ENCODE measurements at places on chromosomes 4 and X.
A peak's percentile ranks its signal among the peaks of the same experiment; 100 is the strongest.

GRCh38 chr4:139676913-139677585 lies 11.4 kb downstream of the MGST2 start:
- DNase-seq, result no peak

- no peak for DNase-seq
Measured at GRCh38 chr4:26178854-26179253, 142.0 kb upstream of the RBPJ start.

DNA sequence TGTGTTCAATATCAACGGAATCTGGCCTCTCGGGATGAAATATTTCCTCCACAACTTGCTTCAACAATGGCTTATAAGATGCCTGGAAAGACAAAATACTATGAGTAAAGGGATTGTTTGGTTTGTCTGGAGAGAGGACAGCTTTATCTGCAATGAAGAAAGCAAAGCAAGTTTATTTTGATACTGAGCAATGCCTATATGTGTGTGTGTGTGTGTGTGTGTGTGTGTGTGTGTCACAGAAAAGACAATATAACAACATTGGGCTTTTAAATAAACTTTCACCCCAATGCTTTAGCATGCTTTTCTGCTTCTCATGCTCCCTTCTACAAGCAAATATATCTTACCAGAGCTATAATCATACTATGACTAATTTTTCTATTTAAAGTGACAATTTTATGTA lies 45.4 kb downstream of the RASL11B start:
- DNase-seq, result no peak

DNA sequence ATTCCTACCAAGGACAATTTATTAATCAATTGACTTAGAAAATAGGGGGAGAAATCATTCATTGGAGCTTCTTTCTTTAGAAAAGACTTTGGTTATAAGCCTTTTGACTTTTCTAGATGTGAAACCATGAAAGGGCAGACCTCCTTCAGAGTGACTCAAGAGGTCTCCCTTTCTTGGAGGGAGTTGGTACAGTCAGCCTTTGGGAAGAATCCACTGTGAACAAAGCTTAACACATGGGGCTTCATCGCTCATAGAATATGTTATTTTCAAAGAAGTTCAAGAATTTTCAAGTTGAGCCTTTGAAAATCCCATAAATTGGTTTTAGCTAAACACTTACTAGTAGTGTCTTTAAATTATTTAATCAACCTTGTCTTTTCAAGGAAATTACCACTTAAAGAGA lies 28.0 kb downstream of the RIPPLY1 start:
- DNase-seq, result no peak

- DNase-seq, result peak; percentile 30
Measured at GRCh38 chr4:40199999-40200874, 3.4 kb downstream of the RHOH start.

- no peak for DNase-seq
Measured at GRCh38 chr4:62262676-62263075, 1062.5 kb downstream of the ADGRL3 start.

DNA sequence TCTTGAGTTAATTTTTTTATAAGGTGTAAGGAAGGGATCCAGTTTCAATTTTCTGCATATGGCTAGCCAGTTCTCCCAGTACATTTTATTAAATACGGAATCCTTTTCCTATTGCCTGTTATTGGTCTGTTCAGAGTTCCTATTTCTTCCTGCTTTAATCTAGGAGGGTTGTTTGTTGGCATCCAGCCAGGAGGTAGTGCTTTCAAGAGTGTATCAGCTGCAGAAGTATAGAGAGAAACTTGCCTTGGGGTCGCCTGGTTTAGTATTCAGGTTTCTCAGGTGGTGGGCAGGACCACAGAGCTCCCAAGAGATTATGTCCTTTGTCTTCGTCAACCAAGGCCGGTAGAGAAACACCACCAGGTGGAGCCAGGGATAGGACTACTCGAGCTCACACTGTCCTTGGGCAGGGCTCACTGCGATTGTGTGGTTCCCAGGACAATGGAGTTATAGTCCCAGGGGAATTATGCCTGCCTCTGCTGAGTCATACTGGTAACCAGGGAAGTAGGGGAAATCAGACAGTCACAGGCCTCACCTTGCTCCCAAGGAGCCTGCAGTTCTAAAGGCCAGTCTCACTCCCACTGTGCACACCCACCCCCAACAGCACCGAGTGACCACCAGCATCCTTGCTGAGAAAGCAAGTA lies 168.1 kb downstream of the VSIG4 start:
- no peak for DNase-seq

DNA sequence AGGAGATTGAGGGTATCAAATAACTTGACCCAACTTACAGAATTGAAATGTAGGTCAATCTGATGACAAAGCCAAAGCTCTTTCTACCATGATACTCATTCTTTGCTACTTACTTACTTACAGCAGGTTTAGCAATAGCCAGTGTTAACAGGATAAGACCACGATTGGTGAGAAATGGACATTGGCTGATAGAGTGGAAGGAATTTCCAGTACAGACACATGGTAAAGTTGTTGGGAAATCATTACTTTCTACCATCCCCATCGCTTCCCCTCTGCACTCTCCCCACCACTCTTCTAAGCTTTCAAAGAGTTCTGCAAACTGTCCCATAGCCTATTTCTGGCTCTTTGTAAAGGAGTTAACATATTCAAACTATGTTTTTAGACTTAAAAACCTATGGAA lies 119.7 kb downstream of the CHRNA9 start:
- DNase-seq, result no peak

DNA sequence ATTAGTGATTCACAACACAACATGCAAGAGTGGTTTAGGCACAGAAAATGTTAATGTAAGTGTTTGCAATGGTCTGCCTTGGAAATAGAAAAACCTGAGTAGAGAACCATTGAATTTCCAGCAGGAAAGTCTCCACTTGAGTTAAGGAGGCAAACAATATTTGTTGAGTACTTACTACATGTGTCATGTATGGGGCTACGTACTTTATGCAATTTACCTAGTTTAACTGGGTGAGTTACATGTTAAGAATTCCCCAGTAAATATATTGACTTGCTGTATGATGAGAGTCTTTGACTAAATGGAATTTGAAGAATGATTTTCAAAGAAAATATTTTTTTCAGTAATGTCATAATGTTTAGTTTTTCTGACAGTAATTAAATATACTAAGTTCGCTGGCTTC lies 7.8 kb upstream of the NPNT start:
- DNase-seq, result no peak

GRCh38 chrX:34437586-34437985 lies 219.5 kb downstream of the TMEM47 start:
- DNase-seq, result no peak

GRCh38 chr4:133390198-133390855 lies 241.2 kb downstream of the PCDH10 start:
- no peak for DNase-seq

GRCh38 chrX:83185010-83185409 lies 323.1 kb upstream of the POU3F4 start:
- DNase-seq, result no peak

GRCh38 chr4:179328627-179329026 lies 1886.4 kb upstream of the AGA start:
- no peak for DNase-seq

DNA sequence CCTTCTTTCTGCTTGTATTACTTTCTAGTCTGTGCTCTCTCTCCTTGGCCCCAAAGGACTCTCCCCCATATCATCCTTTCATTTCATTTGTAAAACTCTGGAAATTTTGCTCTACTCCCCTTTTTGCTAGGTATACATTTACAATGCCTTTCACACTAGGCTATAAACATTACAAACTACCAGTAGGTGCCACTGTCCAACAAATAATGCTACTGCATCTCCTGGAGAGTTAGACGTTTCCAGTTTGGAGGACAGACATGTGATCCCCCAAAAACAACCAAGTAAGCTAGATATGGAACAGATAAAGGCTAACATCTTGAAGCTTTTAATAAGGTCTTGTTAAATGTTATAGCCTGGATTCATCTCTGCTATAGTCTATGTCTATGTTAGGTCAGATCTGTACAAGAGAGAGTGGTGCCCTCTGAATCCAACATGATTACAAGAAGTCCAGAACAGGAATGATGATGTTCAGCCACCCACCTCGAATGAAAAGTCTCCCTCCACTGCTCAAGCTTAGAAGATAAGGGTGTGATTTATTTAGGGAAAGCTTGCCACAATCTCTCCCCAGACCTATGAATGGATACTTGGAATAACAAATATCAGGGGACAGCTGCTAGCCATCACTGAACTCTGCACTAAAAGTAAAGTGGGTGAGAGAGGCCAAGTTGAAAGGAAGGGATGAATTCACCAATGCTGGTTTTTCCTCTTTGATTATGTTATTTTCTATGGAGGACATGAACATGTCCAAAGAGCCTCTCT lies 14.3 kb downstream of the CBR4 start:
- DNase-seq, result no peak

- no peak for DNase-seq
Measured at GRCh38 chrX:151323054-151323453, 74.0 kb upstream of the VMA21 start.

- no peak for DNase-seq
Measured at GRCh38 chr4:23978002-23978401, 88.2 kb upstream of the PPARGC1A start.

- no peak for DNase-seq
Measured at GRCh38 chr4:123600987-123601904, 204.7 kb downstream of the SPRY1 start.

- no peak for DNase-seq
Measured at GRCh38 chr4:10336471-10336870, 120.8 kb downstream of the ZNF518B start.

DNA sequence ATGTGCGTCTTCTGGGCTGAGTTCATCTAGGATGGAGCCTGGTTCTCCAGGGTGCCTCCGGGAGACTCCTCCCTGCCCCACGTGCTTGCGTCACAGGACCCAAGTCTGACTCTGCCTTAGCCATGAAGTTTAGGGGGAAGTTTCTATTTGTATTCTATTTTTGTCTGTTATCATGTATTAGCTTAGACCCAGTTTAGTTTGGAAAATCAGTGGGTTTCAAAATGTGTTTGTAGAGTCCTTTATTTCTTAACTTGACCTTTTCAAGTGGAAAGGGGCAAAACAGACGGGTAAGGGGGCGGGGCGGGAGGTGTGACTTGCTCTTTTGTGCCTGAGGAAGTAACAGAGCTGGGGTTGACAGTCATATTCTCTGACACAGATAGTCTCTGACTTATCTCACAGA lies 86.0 kb downstream of the HTT start:
- no peak for DNase-seq

GRCh38 chr4:75030028-75030427 lies 97.1 kb downstream of the PARM1 start:
- DNase-seq, result no peak

DNA sequence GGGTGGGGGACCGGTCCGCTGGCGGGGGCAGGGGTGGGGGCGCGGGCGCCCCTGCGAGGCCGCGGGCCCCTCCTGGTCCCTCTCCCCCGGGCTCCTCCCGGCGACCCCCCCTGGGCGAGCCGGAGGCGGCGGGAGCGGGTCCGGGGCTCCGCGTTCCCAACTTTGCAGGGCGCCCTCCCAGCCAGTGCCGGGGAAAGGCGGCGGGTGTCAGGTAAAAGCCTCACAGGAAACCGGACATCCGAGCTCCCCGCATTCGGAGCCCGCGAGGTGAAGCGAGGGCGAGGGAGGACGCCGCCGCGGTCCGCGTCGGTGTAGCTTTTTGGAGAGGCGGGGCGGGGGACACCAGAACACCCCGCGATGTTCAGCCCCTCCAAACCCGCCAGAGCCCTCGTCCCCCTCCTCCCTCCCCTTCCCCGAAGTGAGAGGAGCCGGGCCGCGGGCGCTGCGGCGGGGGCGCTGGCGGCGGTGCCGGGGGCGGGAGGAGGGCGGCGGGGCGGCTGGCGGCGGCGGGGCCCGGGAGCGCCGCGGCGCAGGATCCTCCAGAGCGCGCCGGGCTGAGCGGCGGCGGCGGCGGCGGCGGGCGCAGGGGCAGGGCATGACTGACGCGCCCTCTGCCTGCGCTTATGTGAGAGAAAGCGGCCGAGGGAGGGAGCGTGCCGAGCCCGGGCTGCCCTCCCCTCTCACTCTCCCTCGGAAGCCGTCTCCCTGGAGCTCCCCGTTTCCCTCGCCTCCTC lies at the start of gene VEGFC:
VEGFC (minus strand) TSS at position 597 of the 734 bp plus-strand sequence. CDS start 611 bp downstream, outside the sequence.
- DNase-seq, result no peak

DNA sequence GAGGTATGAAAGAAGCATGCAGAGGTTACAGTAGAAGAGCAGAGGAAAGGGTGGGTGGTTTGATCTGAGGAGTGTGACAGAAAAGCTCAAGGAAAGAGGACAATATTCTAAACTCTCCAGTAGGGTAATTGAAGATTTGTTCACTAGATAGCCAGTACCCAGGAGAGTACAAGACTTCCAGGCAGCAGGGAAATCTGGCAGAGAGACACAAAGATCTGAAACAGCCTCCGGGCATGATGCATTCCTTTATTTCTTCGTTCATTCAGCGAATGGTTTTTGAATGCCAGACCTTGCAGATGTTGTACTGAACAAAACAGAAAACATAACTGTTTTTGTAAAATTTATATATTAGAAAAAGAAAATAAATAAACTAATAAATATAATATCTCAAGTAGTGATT lies 766.6 kb downstream of the FAT4 start:
- no peak for DNase-seq

GRCh38 chr4:139557556-139558110 lies 1.6 kb upstream of the SETD7 start:
- DNase-seq, result no peak

DNA sequence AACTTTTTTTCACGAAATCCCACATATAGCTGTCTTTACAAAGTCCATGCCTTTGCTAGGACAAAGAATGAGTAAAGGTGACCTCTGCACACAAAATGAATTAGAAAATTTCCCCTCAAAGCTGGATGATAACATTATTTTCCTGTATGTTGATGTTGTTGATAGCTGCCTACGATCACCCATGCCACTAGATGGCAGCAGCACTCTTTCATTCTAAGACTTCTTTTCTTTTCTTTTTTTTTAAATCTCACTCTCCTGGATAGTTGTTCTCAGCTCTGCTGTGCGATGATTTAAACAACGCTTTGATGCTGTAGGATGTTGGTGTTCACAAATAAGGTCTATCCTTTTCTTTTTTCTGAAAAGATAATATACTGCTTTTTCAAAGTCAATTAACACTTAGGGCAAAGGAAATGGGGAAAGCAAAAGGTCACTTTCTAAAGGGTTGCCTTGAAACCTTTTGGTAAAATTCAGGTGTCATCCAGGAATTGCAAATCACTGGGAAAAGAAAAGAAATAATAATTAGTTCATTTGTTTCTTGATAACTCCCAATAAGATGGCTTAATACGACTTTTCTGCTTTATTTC lies 266.8 kb downstream of the C4orf33 start:
- peak; percentile 4 for DNase-seq

DNA sequence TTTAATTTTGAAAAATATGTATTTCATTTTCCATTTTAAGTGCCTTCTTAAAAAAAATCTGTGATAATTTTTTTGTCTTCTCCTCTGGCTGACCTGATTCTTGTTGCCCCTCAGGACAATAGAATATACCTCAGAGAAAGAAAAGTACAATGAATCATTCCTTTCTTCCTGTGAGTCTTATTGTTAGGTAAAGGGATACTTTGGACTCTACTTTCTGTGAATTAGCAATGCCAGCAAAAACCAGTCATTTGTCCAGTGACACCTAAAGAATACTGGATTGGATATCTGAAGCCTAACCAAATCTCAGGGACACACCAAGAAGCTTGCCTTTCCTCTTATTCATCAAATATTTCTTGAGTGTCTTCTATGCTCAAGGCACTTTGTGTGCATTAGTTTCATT lies 102.1 kb downstream of the AREG start:
- no peak for DNase-seq

Measured in activated CD8-positive, alpha-beta memory T cell treated with anti-CD3 and anti-CD28 coated beads for 1 hour (primary cell).